ENCODE measurements at places on chromosomes 3 and 15.

DNA sequence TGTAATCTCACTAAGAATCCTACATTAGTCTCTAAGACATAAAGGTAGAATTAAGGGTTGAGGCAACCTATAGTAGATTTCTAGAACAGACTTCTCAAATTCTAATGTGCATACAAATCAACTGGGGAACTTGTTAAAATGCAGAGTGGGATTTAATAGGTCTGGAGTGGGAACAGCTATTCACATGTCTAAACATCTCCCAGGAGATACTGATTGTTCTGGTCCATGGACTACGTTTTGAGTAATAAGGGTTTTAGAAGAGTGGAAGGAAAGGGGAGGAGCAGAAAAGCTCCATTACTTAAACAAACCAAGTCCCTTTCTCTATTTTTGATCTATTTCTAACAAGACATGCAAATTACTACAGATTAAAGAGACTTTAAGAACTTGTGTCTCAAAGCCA, 524.8 kb downstream of the TUSC7 start:
- DNase-seq = no peak

DNA sequence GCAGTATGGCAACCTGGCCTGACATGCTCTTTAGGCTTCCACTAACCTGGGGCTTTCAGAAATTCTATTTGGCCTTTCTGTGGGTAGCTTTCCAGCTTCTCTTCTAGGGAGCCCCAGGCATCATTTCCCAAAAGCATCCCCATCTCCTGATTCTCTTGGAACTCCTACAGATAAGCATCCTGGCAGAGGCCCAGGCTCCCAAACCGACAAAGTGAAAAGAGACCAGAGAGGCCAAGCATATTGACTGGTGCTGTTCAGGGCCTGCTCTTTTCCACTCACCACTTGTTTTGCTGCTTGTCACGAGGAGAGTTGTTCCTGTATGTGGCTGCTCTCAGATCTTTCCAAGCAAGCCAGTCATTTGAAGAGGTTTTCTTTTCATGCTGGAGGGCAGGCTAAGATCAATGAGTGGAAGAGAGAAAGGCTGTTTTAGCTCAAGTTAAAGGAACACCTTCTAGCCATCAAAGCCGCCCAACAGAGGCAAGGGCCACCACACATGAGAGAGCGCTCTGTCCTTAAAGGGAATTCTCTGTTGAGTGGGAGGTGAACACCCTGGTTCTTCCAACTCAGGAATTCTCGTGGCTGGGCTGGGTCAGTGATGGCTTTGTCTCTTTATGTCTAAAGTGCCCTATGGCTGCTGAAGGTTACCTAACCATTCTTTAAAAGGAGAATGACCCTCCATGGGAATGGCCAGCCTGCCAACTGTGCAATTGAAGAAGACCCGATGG, 31.1 kb upstream of the NR2E3 start:
- DNase-seq = no peak

DNA sequence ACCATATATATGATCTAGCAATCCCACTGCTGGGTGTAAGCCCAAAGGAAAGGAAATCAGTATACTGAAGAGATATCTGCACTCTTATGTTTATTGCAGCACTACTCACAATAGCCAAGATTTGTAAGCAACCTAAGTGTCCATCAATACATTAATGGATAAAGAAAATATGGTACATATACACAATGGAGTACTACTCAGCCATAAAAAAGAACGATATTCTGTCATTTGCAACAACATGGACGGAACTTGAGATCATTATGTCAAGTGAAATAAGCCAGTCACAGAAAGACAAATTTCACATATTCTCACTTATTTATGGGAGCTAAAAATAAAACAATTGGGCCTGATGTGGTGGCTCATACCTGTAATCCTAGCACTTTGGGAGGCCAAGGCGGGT, 21.9 kb upstream of the ARNT2 start:
- no peak for DNase-seq

DNA sequence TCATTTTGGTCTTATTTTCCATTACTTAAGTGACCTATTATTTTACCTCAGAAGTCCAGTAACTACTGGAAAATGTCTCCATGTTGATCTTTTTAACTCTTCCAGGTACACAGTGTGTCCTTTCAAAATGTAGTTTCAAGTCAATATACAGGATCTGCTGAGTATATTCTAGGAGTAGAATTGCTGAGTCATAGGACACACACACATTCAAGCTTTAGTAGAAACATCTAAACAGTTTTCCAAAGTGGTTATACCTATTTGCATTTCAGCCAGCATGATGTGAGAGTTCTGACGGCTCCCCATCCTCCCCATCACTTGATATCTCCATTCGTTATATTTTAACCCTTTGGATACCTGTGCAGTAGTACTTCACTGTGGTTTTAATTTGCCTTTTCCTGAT, 271.9 kb downstream of the MCTP2 start:
- DNase-seq = no peak

GRCh38 chr3:107976202-107976800, 114.5 kb downstream of the CD47 start:
- DNase-seq = no peak
